ENCODE measurements at places on chromosomes 4 and X.

DNA sequence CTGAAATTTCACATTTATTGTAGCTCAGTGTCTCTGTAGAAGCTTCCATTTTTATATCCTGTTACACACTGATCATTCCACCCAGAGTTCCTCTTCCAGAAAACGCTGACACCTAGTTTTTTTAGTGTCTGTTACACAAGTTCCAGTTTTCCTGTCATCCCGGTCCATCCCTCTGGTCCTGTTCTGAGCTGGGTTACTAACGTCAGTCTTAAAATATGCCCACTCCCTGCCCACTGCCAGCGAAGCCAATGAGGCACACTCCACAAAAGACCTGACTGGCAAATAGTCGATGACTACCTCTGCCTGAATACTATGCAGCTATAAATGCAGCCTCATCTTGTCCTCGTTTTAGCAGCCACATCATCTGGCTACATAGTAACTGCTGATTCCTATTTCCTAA is 30.9 kb upstream of the DDX3X start:
- no peak for DNase-seq

DNA sequence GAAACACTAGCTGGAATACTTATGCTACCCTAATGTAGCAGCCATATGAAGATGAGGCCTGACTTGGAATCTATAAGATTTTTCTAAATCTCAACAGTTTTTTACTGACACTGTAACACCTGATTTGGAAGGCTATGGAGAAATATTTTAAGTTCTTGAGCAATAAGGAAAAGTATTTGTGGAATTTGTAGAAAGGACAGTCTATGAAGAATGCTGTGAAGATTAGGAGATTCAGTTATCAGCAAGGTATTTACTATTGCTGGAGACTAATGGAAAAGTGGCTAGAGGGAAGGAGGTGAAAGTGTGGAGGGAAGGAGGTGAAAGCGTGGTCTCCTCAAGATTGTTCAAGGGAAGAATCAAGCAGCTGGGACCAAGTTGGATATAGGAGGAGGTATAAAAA is 190.0 kb upstream of the EMCN start:
- DNase-seq = no peak

DNA sequence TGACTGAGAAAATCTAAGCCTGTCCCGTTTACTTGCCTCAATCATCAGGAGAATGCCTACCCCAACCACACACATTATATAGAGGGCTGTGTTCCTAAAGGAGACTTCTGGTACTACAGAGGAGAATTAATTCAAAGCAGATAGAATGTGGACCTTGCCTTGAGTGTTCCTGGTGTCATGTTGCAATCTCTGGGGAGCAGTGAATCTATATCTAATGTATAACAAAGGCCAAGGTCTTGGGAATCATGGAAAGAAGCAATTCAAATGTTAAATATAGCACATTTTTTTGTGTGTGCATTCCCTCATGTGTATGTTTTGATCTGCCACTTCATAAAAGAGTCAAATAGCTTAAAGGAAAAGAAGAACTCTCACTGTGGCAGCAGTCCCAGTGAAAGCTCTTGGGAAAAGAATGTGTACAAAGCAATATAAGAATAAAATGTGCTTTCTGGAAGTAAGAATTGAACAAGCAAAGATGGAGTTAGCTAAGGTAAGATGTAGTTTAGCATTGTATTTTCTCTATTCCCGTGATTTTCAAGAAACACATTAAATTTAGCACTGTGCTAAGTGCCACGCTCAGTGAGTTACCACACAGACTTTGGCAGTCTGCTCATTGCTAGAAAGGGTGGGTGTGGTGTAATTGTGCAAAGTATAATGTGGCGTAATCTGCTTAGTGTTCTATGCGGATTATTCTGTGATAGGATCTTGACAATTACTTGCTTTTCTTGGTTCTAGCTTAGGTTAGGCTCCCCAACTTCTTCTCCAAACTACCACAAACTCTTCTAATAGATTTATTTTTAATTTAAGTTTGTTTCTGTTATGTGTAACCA is 13.7 kb downstream of the ADH6 start:
- no peak for DNase-seq

DNA sequence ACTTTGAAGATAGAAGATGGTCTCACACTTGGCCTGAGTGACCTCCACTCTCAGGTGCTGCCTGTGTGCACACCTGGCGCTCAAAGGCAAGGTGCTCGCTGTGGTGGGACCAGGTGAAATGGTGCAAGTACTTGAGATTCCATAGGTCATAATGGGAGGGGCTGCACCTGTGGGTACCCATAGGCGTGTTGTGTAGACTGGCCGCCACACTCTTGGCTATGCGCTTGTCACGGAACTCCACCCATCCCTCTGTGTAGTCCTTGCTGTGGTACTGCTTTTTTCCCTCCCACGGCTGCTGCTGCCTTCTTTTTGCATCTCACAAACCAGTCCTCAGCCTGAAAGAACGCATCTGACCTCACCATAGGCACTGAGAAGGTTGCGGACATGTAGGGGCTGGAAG is 27.0 kb downstream of the METAP1 start:
- no peak for DNase-seq

- peak; percentile 83 for DNase-seq
These were observed 15.6 kb upstream of the ASMTL start for GRCh38 chrX:1468250-1468772.

GRCh38 chr4:5798462-5798861 is 87.5 kb downstream of the EVC start:
- no peak for DNase-seq

GRCh38 chr4:71009890-71010588 is 16.6 kb downstream of the DCK start:
- DNase-seq = peak; percentile 9

DNA sequence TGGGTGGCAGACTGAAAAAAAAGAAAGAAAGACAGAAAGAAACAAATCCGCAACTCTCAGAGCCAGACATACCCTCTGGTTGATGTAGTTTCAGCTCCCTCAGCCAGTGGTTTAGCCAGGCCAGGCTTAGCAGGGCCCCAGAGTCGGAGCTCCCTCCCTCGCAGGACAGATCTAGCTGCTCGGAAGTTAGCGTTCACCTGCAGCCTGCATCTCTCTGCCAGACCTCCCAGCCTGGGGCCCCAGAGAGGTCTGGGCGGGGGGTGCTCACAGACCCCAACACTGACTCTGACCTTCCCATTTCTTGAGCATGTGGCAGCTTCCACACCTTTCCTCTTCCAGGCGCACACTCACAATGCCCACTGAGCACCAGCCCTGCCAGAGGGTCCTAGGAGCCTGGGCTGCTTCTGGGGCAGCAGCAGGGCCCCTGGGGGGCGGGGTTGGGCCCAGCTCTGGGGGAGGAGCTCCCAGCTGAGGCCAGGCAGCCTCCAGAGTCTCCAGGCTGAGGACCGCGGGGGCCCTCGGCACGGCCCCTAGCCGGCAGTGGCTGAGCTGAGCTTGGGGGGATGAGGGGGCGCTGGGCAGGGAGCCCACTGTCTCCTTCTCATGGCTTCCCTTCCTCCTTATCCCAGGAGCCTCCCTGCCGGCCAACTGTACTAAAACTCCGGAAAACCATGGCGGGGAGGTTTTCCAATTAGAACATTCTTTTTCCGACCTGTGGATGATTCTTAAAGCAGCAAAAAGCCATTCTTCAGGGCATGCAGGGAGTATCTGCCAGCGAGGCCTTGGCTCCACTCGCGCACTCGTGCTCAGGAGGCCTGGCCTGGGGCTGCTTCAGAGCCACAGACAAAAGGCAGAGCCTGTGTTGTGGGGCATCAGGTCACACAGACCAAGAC is 4.6 kb upstream of the ZNF185 start:
- no peak for DNase-seq

DNA sequence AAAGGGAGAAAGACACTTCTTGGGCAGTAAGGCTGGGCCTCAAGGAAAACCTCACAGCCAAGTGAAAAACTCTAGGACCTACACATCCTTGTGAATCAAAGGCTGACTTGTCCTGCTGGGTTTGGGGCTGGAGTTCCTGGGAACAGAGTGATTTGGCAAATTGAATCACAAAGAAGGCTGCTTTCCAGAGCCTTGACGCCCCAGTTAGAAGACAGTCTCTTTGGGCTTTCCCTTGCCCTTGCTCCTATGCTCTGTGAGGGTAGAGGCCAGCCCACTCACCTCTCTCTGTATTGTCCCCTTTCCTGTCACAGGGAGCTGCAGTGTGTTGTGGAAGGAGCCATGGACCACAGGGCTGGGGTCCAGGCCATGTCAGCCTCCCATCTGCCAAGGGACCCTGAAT is 9.6 kb downstream of the AMER1 start:
- DNase-seq = no peak

GRCh38 chr4:166075599-166075998 is 202.6 kb downstream of the TLL1 start:
- no peak for DNase-seq

DNA sequence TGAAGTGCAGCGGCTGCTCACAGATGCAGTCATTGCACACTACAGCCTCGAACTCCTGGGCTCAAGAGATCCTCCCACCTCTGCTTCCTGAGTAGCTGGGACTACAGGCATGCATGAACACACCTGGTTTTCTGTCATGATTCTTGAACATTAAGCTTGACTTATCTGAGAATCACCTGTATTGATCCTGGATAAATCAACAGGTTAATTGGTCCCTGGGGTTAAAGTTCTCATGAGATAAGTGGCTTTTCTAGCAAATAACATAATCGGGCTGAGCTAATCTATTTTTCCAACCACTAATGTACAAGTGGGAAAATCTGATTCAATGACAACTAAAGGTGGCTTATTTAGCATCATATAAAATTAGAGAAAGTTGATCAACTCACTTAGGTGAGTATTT is 56.0 kb upstream of the LRAT start:
- DNase-seq = no peak

DNA sequence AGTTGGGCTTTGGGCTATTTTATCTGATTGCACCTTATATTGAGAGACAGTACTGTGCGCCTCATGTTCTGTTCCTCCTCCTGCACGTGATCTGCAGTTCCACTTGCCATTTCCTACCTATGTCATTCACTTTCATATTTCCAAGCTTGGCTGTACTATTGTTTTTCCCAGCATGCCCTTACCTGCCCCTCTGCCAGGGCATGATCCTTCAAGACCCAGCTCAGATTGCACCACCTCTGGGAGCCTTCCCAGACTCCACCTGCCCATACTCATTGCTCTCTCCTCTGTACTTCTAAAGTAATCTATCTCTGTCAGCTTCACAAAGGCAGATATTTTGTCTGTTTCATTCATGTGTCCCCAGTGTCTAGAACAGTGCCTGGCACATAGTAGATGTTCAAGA is 11.6 kb downstream of the SLC25A5 start:
- no peak for DNase-seq

GRCh38 chr4:60562334-60562733 is 637.8 kb upstream of the ADGRL3 start:
- no peak for DNase-seq

DNA sequence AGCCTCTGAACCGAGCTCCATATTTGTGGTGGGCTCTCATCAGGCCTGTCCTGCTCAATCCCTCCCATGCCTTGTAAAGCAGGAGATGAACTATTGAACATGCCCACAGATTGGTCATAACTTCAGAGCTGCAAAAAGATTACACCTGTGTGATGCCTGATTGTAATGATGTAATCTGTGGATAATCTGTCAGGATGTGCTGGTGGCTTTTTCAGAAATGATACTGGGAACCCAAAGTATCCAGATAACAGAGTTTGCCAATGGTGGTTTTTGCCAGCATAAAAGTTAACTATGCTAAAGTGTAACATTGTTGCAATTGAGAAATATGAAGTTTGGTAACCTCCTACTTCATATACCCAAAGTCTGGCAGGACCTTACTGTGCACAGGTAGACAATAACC is 393.4 kb downstream of the RAPGEF2 start:
- DNase-seq = no peak

DNA sequence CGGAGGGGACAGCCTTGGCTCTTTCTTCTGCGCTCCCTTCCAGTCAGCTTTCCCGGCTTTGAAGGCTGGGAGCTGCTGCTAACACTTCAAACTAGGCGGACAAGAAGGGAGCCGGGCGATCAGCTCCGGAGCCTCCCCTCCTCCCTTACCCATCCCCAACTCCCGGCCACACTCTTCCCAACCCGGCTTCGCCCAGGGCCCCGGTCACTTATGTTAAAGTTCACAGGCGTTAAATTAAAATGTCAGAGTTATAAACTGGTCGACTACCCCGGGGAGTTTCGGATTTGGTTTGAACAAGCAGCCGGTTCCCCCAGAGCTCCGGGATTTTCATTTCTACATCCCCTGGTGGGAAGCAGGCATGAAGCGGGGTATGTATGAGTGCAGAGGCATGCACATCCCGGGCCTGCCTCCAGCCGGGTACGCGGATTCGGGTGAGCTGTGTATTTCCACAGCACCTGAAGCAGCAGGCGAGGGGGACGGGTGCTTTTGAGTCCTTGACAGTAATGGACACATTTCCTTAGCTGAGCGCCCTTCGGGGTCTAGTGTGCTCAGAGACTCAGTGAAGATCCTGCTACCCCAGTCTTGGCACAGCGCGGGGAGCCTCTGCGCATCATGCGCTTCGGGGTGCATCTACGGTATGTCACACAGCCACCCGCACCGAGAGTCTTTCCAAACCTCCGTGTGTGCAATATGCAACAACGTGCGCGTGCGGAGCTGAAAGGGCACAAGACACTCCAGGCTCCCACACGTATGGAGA is 880 bp downstream of the UNC5C start:
- no peak for DNase-seq

DNA sequence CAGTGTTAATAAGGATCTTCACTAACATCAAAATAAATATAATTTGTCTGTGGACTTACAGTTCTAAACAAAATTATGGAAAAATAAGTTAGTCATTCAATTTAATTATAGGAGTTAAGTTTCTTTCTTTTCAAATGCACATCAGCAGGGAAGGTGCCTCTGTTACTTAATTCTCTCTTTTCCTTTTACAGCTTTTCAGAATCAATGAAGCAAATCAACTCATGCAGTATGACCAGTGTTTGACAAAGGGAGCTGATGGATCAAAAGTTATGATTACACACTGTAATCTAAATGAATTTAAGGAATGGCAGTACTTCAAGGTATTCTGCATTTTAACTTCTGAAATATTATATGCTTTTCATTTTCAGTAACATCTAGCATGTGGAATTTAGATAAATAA is 15.9 kb downstream of the HMGB2 start:
- no peak for DNase-seq

- no peak for DNase-seq
These were observed 64.2 kb upstream of the EPGN start for GRCh38 chr4:74244049-74244448.

DNA sequence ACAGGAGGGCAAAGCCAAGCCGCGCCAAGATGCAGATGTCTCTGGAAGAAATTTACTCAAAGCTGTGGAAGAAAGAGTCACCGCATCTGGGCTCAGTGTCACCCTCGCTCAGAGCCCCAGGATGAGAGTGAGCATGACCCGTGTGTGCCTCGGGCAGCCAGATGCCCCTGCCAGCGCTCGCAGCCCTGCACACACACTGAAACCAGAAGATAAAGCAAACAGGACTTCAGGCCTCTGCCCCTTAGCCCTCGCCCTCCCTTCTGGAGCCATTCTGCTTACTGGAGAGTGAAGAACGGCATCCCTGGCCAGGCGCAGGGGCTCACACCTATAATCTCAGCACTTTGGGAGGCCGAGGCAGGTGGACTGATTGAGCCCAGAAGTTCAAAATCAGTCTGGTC is 103.0 kb downstream of the IRF2 start:
- DNase-seq = no peak

DNA sequence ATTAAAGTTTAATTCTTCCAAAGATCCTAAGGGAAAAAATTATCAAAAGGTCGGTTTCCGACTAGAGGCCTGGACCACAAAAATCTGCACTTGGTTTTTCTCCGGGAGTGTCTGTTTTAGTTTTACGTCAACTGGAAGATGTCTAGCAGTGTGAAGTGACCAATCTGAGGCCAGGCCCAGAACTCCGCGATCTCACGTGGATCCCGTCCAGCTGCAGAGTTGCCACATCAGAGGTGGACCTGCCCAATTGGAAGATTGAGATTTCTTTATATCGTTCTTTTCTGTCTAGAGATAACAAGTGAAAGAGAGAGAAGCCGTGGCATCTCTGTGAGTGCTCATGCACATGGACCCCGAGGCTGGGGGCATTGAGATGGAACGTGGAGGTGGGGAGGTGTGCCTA is 115.8 kb downstream of the AFF1 start:
- no peak for DNase-seq

Measured in CD4-positive, alpha-beta T cell treated with Interleukin-6 for 4 hours (primary cell).